BJ (cell line): ENCODE measurements at places on chromosomes 1 and 21. TPM values are rescaled to one million over a fixed set of nuclear protein-coding genes. Genes with fewer than 3 reads are reported as not detected.

Gene CTSE
- not detected in 2 replicates for polyA plus RNA-seq

Gene MNDA
- not detected in 2 replicates for polyA plus RNA-seq

Gene NRIP1
- 5.2 and 12.0 TPM in 2 replicates for polyA plus RNA-seq

Gene PRRX1
- 152 and 154 TPM in 2 replicates for polyA plus RNA-seq

Gene CNTN2
- not detected in 2 replicates for polyA plus RNA-seq

Gene MTARC1
- polyA plus RNA-seq: 0.72 and 1.0 TPM in 2 replicates

Gene FCRL2
- not detected in 2 replicates for polyA plus RNA-seq

Gene HPCAL4
- polyA plus RNA-seq: not detected in 2 replicates

Gene GBP4
- 1.2 and 1.4 TPM in 2 replicates for polyA plus RNA-seq

Gene KLHDC8A
- polyA plus RNA-seq: not detected in 2 replicates

Gene PPT1
- polyA plus RNA-seq: 46.6 and 48.7 TPM in 2 replicates

Gene TNFRSF4
- polyA plus RNA-seq: not detected in 2 replicates

Gene OLIG2
- not detected in 2 replicates for polyA plus RNA-seq

Gene ACOT11
- 1.5 and 2.4 TPM in 2 replicates for polyA plus RNA-seq

Gene MX2
- 4.1 and 5.1 TPM in 2 replicates for polyA plus RNA-seq

Gene YBX1
- polyA plus RNA-seq: 387 and 486 TPM in 2 replicates

Gene USH2A
- under 0.01 TPM in 1 of 2 replicates, not detected in the other for polyA plus RNA-seq

Gene TTLL7
- polyA plus RNA-seq: 4.7 and 7.6 TPM in 2 replicates

Gene CD46
- polyA plus RNA-seq: 61.7 and 118 TPM in 2 replicates

Gene BLACAT1
- 0.02 TPM in 1 of 2 replicates, not detected in the other for polyA plus RNA-seq

Gene NR1I3
- not detected in 2 replicates for polyA plus RNA-seq

Gene PSRC1
- polyA plus RNA-seq: 17.9 and 25.9 TPM in 2 replicates

Gene TMEM39B
- polyA plus RNA-seq: 19.3 and 31.1 TPM in 2 replicates

Gene AADACL4
- 0.20 and 0.21 TPM in 2 replicates for polyA plus RNA-seq

Gene HOOK1
- polyA plus RNA-seq: not detected in 2 replicates

Gene KDF1
- 0.04 TPM in 1 of 2 replicates, not detected in the other for polyA plus RNA-seq

Gene TPR
- polyA plus RNA-seq: 48.6 and 55.3 TPM in 2 replicates

Gene LYST
- 7.2 and 9.5 TPM in 2 replicates for polyA plus RNA-seq

Gene SH2D5
- 1.6 and 3.5 TPM in 2 replicates for polyA plus RNA-seq

Gene ZNF697
- polyA plus RNA-seq: 3.2 and 5.7 TPM in 2 replicates

Gene AMY2B
- polyA plus RNA-seq: 1.1 and 1.3 TPM in 2 replicates

Gene SPATA1
- polyA plus RNA-seq: 0.32 and 0.69 TPM in 2 replicates

Gene UQCRHL
- polyA plus RNA-seq: 0.56 and 1.3 TPM in 2 replicates

Gene VWA5B1
- not detected in 2 replicates for polyA plus RNA-seq

Gene ERICH3
- not detected in 2 replicates for polyA plus RNA-seq

Gene GNPAT
- polyA plus RNA-seq: 22.8 and 38.2 TPM in 2 replicates

Gene C1orf141
- polyA plus RNA-seq: not detected in 2 replicates

Gene ABL2
- 18.7 and 24.0 TPM in 2 replicates for polyA plus RNA-seq

Gene HRNR
- polyA plus RNA-seq: not detected in 2 replicates

Gene FCN3
- not detected in 2 replicates for polyA plus RNA-seq

Gene KCNJ6
- polyA plus RNA-seq: 0.01 TPM in 2 replicates

Gene TTC22
- not detected in 2 replicates for polyA plus RNA-seq

Gene LRRN2
- not detected in 2 replicates for polyA plus RNA-seq

Gene BECN2
- not detected in 2 replicates for polyA plus RNA-seq

Gene CRP
- not detected in 2 replicates for polyA plus RNA-seq

Gene EYA3
- polyA plus RNA-seq: 8.6 and 11.1 TPM in 2 replicates

Gene KLHDC7A
- not detected in 2 replicates for polyA plus RNA-seq

Gene PGBD5
- polyA plus RNA-seq: 0.06 and 0.07 TPM in 2 replicates

Gene C1QC
- polyA plus RNA-seq: not detected in 2 replicates

Gene TMEM51
- polyA plus RNA-seq: 1.6 and 2.0 TPM in 2 replicates

Gene ST6GALNAC5
- 0.80 and 3.0 TPM in 2 replicates for polyA plus RNA-seq

Gene RIMKLA
- polyA plus RNA-seq: 0.01 and 0.02 TPM in 2 replicates

Gene OR6K3
- not detected in 2 replicates for polyA plus RNA-seq

Gene COL16A1
- polyA plus RNA-seq: 88.3 and 123 TPM in 2 replicates

Gene IRF6
- 0.94 and 1.7 TPM in 2 replicates for polyA plus RNA-seq

Gene CD1B
- not detected in 2 replicates for polyA plus RNA-seq

Gene PRR9
- polyA plus RNA-seq: not detected in 2 replicates

Gene ABCG1
- polyA plus RNA-seq: 0.15 and 0.29 TPM in 2 replicates

Gene IFNLR1
- polyA plus RNA-seq: not detected in 2 replicates
